GM12878 (cell line): ENCODE measurements at places on chromosomes 12 and 14. TPM values are rescaled to one million over a fixed set of nuclear protein-coding genes. Genes with fewer than 3 reads are reported as not detected.

Gene BRMS1L
- total RNA-seq: 6.0 and 6.3 TPM in 2 replicates

Gene KERA
- not detected in 2 replicates for total RNA-seq

Gene MYF5
- not detected in 2 replicates for total RNA-seq

Gene MIPOL1
- total RNA-seq: not detected in 2 replicates

Gene TEX52
- total RNA-seq: not detected in 2 replicates

Gene ALX1
- total RNA-seq: not detected in 2 replicates

Gene TAS2R13
- 0.72 and 1.0 TPM in 2 replicates for total RNA-seq
